DMS 273 treated with DMSO at 0.1 percent for 48 hours (cell line): ENCODE measurements at places on chromosomes 2 and 18.

DNA sequence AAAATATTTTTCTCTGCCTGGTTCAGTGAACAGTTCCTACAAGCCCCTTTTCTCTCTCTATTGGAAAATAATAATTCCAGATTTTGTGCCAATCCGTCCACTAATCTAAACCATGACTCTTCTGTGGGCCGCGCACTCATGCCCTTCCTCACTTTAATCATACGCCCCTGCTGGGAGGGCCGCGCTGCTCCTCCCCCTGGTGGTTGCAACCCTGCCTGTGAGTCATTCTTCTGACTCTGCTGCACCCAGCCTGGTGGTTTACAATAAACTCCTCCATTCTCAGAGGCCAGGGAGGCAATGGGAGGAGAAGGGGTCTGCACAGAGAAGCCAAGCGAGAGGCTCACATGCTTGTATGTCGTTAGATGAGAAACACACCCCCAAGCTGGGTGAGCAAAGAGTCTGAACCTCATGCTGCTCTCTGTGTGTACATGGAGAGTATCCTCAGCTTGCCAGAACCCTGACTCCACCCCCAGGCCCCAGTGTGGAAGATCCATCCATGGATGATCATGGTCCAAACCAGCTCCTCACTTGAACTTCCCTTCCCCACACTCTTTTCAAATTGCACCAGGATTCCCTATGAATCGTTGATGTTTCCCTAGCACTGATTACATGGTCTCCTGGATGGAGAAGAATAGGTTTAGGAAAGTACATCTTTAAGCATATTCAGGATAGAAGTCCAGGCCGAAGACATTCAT is 228.9 kb downstream of the ANKRD30B start:
- DNase-seq: no peak

DNA sequence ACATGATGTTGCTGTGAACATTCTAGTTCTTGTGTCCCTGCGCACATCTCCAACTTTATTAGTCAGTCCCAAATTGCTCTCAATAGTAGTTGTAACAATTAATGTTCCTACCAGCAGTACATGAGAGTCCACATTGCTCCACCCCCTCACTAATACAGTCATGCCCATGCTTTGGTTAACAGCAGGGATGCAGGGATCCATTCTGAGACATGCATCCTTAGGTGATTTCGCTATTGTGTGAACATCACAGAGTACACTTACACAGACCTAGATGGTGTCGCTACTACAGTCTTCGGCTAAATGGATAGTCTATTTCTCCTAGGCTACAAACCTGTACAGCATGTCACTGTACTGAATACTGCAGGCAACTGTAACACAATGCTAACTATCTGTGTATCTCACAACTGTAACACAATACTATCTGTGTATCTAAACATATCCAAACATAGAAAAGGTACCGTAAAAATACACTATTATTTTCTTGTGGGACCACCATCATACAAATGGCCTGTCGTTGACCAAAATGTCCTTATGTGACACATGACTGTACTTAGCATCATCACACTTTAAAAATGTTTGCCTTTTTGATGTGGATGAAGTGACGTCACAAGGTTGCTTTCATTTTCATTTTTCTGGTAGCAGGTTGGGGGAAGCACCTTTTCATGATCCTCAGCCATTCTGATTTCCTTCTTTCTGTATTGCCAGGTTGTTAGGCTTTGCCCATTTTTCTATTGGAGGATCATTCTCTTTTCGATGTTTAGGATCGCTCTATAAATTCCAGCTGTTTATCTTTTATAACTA is 82.9 kb upstream of the RNF152 start:
- DNase-seq: no peak

DNA sequence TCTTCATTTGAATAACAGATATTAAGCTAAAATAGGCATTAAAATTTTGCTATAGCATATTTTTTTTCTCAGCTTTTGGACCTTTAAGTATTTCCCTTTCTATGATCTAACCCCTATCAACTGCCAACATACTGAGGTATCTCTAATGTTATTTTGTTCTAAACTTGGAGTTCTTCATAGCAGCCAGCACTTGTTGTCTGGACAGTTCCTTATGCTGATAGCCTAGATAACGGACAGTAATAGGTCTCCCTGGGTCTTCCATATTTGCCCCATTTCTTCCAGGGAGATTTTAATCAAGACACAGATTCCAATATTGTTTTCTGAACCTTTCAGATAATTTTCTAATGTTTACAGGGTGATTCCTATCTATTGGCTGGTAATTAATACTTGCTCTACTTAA is 475.8 kb upstream of the MAP2 start:
- no peak for DNase-seq

DNA sequence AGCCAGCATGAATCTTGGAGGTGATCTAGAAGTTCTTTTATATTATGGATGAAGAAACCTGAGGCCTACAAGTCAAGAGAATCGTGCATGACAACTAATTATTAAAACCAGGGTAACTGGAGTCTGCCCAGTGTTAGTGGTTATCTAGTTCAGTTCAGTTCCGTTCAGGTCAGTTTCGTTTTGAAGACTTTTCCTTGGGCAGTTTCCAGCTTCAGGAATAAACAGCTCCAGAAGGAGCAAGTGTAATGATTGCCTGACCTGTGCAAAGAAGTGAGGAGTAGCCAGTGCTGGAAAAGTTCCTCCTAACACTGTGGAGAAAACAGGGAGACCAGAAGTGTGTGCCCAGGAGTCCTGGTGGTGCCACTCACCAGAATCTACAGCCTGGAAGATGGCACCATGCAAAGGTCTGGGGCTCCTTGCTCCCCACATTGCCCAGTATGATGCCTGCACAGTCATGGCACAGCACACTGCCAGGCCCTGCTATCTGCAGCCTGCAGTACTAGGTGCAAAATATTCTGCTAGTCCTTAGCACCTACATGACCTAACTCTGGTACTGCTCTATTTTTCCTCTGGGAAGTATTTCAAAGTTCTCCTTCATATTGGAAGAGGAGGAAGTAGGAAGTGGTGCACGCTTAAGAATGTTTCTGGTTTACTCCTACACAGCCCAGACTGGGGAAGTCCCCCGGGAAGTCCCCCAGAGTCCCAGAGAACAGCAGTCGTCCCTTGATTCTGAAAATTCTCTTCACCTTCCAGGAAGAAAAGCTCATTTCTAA is 65.8 kb downstream of the SUMO1 start:
- no peak for DNase-seq

DNA sequence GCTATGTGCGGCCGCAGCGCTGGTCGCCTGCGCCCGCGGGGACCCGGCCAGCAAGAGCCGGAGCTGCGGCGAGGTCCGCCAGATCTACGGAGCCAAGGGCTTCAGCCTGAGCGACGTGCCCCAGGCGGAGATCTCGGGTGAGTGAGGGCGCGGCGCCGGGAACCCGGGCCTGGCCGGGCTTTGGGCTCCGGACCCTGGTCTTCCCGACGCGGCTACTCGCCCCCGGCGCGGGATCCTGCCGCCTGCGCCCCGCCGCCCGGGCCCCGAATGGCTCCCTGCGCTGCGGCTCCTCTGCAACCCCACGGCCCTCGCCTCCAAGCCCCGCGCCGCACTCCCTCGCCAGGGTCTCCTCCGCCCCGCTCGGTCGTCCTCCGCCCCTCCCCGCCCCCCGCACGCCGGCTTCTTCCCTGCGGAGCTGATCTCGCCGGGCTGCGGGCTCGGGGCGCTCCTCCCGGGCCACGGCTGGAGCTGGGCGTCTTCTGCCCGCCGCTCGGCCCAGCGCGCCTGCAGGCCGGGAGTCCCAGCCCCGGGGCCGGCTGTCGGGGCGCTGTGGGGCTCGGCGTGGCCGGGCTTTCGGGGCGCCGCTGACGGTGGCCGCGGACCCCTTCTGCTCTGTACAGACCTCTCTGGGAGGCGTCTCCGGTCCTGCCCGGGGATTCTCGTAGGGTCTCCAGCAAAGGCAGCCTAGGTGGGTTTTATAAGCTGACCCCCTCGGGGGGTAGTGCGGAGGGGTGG is 652 bp downstream of the GPC1 start:
- no peak for DNase-seq

DNA sequence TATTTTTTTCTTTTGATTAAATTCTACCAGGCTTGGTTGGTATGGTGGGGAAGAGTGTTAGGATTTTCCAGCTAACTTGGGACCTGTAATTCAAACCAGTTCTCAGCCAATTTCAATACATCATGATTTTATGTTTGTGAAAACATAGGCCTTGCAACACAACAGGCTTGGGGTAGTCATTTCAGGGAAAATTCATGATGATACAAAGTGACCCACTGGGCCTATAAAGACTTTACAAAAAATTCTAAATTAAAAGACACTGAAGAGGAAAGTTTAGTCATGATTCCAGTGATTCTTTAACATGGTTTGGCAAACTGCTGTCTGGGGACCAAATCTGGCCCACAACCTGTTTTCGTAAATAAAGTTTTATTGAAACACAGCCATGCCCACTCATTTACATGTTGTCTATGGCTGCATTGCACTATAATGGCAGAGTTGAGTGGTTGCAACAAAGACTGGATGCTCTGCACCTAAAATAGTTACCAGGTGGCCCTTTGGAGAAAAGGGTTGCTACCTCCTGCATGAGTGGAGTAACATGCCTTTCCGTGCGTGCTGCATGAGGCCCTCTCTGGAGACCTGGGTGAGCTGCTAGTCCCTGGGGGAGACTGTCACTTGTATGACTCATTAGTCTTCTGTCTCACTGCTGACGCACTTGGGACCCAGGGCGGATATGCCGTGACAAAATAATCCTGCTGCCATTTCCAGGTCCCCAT is 73.6 kb downstream of the NPAS2 start:
- no peak for DNase-seq

DNA sequence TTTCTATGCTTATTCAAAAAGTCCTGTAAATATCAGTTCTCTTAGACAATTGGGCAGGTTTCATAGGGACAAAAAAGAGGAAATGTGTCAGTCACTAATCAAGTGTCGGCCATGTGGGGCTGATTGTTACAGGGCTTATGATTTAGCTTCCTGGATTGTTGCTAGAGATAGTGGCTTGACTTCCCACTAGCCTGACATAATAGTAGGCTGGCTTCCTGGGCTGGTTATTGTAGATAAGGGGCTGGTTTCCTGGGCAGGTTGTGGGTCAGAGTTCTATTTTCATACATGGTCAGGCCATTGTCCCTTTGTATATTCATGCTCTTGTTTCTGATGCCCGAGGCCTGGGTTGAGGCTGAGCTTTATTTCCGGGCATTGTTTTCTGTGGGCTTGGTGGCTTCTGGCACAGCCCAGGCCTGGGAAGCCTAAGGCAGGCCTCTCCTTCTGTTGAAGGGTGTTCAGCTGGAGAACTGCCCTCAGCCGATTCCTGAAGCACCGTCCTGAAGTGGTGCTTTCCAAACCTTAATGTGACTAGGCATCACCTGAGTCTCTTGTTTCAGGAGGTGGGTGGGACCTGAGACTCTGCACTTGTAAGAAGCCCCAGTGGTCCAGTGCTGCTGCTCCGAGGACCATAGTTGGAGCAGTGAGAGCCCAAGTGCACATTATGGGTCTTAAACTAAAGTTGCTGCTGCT is 37.0 kb downstream of the CD8B2 start:
- DNase-seq: no peak

- DNase-seq: no peak
Observed at GRCh38 chr2:161096336-161096735, 63.9 kb upstream of the TANK start.

DNA sequence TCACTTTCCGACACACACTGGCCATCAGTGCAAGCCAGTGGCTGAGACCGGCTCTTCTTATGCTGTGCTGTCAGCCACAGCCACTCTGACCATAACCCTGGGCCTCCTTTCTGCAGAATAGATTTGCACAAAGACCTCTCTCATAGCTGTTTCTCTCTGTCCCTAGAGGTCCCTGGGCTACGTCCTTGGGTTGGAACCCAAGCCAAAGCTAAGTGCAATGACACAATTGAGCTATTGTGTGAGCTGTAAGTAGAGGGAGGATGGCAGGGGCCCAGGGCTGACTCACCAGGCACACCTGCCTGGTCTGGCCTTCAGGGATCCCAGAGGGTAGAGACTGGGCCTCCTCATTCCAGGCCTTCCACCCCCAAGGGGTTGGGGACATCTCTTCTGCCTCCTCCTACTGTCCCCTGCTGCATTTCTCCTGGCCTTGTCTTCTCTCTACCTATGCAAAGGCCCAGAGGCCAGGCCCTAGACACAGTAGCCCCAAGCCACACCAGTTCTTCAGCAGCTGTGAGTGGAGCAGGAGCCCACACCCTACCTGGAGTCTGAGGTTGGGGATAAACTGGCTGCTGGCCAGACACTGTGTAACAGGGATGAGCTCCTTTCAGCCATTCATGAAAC is 174.6 kb downstream of the NCK2 start:
- DNase-seq: no peak

DNA sequence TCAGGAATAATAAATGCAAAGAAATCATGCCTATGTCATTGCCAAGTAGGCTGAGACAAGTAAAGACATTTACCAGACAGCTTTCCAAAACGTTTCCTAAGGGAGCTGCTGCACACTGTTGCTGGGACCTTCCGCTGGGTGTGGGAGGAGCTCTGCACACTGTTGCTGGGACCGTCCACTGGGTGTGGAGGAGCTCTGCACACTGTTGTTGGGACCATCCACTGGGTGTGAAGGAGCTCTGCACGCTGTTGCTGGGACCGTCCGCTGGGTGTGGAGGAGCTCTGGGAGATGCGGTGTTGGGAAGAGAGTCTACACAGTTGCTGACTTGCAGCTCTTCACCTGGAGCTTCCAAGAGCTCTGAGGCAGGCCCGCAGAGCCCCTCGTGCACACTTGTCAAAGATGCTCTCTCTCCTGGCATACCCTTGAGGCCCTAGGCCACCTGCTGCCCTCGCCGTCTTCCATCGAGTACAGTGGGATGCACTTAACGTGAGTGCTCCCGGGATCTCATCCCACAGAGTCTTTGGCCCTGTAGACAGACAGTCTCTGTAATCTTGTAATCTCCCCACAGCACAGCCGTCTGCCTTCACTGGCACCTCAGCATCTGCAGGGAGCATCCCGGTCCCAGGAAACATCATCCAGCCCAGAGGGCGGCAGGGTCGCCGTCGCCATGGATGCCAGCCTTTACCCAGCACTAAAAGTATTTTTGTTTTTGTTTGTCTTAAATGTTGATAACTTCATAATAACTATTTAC is 51.4 kb downstream of the TRAPPC12 start:
- DNase-seq: no peak

DNA sequence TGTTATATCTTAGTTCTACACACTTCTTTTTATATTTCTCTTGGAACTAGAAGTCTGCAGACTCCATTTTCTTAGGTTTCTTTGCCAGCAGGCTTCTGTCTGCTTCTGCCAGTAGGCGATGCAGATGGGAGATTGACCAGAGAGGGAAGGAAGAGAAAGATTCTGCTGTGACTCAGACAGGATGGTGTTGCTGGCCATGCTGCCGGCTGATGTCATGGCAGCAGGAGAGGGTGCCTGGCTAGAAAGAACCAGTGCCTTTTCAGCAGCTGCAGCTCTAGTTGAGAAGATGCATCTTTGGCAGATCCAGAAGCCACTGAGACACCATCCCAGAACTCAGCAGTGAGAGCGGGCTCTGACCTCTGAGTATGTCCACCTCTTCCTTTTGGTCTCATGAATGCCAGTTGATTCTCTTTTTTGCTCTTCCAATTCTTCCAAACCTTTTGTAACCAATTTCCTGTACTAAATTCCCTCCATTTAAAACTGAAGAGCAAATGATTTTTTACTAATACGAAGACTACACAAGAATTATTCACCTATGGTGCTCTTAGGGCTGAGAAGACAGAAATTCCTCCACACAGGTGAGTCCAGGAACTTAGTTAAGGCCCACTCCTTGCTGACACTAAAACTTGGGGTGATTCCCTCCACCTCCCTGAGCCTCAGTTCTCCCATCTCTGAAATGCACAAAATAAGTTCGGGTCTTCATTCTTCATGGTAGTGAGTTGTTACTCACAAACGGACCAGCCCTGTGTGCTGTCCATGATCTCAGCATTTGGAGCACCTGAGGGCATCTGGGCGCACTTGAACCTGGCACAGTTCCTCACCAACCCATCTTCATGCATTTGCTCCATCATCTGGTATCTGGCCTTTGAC is 200.7 kb downstream of the MYCN start:
- no peak for DNase-seq
